ENCODE measurements at places on chromosomes 2 and 18. TPM values are rescaled to one million over a fixed set of nuclear protein-coding genes. Genes with fewer than 3 reads are reported as not detected.

GRCh38 chr18:36503477-36503876 lies 206.0 kb downstream of the FHOD3 start:
- H3K27ac ChIP-seq = no peak overlapping the region
- no peaks in the 10 kb centered on the region for H3K4me1 ChIP-seq
- no peak for DNase-seq
- H3K36me3 ChIP-seq = no peaks in the 10 kb centered on the region
- H3K4me3 ChIP-seq = no peak overlapping the region
- no peaks in the 10 kb centered on the region for H3K27me3 ChIP-seq

- H3K27ac ChIP-seq = no peak overlapping the region
- no peak for DNase-seq
- H3K4me3 ChIP-seq = no peak overlapping the region
- H3K36me3 ChIP-seq = no peaks in the 10 kb centered on the region
- H3K27me3 ChIP-seq = no peaks in the 10 kb centered on the region
These were observed 8.6 kb downstream of the VRK2 start for GRCh38 chr2:58055033-58055786.

Gene PMAIP1
- total RNA-seq = 8.8 TPM

Gene NT5DC4
- total RNA-seq = not detected

- no peaks in the 10 kb centered on the region for H3K4me1 ChIP-seq
- no peak overlapping the region for H3K27ac ChIP-seq
- no peaks in the 10 kb centered on the region for H3K36me3 ChIP-seq
- DNase-seq = no peak
- H3K4me3 ChIP-seq = no peak overlapping the region
These were observed 31.7 kb upstream of the COBLL1 start for GRCh38 chr2:164873210-164873908.

GRCh38 chr18:31250902-31251301 lies 67.1 kb upstream of the DSG1 start:
- no peaks in the 10 kb centered on the region for H3K36me3 ChIP-seq
- DNase-seq = no peak
- no peaks in the 10 kb centered on the region for H3K4me1 ChIP-seq
- no peaks in the 10 kb centered on the region for H3K27me3 ChIP-seq
- H3K4me3 ChIP-seq = no peak overlapping the region

- no peak overlapping the region for H3K4me3 ChIP-seq
- no peak for DNase-seq
- H3K27me3 ChIP-seq = no peaks in the 10 kb centered on the region
- H3K4me1 ChIP-seq = no peaks in the 10 kb centered on the region
- H3K27ac ChIP-seq = no peak overlapping the region
These were observed 89.3 kb downstream of the PDE11A start for GRCh38 chr2:177983183-177983788.

DNA sequence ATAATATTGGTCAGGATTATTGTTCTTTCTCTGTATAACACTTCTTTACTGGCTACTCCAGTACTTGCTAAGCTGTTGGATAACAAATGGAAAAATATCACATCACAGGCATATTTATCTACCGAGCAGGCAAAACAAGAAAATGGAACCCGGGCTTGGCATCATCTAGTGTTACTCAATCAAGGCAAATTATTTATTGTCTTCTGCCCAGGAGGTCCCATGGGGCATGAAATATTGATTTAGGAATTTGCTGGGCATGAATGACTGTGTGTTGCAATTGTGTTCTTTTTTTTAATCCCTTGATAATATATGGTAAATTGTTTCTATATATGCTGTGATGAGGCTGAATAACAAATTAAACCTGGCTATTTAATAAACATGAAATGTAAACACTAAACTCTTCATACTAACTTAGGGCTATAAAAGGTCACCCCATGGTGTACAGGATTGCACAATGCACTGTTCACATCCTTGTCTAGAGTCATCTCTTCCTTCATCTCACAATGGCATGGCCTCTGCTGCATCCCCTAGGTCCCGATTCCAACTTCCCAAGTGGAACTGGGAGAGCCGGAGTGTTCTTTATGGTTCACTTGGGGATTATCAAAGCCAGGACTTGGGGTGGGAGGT lies 2.2 kb upstream of the PARD3B start:
- no peak overlapping the region for H3K27ac ChIP-seq
- H3K36me3 ChIP-seq = no peaks in the 10 kb centered on the region
- H3K4me3 ChIP-seq = no peak overlapping the region

Gene C2orf81
- 7.5 TPM for total RNA-seq

DNA sequence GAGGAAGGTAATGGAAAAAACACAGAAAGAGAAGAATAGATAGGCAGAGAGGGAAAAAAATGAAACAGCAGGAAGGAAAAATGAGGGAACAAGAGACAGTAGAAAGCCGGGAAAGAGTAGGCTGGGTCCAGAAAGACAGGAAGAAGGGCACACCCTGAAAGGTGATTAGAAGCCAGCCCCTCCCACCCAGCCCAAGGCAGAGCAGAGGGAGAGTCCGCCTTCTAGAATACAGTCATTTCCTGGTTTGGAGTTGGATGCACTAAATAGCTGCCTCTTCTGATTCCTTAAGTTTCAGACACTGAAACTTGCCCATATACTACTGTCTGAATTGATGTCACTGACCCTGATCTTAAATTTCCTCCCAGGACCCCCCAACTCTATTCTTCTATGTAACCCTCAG lies 17.9 kb upstream of the DSG3 start:
- no peaks in the 10 kb centered on the region for H3K4me1 ChIP-seq
- H3K27ac ChIP-seq = no peak overlapping the region
- H3K36me3 ChIP-seq = no peaks in the 10 kb centered on the region
- no peak for DNase-seq
- no peak overlapping the region for H3K4me3 ChIP-seq

- DNase-seq = no peak
- no peak overlapping the region for H3K4me3 ChIP-seq
- H3K36me3 ChIP-seq = no peaks in the 10 kb centered on the region
- H3K27ac ChIP-seq = no peak overlapping the region
These were observed 1386.4 kb upstream of the ZEB2 start for GRCh38 chr2:145906354-145906753.

Gene COL4A3
- 0.03 TPM for total RNA-seq

DNA sequence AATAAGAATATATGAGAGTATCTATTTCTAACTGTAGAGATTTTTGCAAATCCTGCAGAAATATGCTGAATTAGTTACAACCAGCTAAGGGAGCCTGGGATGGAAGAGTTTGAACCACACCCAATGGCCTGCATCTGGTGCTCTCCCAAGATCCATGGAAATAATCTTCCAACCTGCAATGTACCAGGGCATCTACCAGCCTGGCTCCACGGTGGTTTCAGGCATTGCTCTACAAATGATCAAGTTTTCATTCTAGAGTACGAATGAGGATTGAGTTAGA lies 61.4 kb upstream of the IL1R1 start:
- no peaks in the 10 kb centered on the region for H3K27me3 ChIP-seq
- peaks cover 29% of the 10 kb centered on the region for H3K4me1 ChIP-seq
- no peaks in the 10 kb centered on the region for H3K36me3 ChIP-seq
- H3K4me3 ChIP-seq = no peak overlapping the region
- no peak overlapping the region for H3K27ac ChIP-seq

GRCh38 chr2:19554520-19554919 lies 196.1 kb upstream of the OSR1 start:
- no peak for DNase-seq
- H3K27ac ChIP-seq = no peak overlapping the region
- H3K27me3 ChIP-seq = no peaks in the 10 kb centered on the region
- H3K4me1 ChIP-seq = no peaks in the 10 kb centered on the region
- no peaks in the 10 kb centered on the region for H3K36me3 ChIP-seq

GRCh38 chr18:8400193-8400752 lies 209.0 kb upstream of the RAB12 start:
- no peaks in the 10 kb centered on the region for H3K36me3 ChIP-seq
- no peaks in the 10 kb centered on the region for H3K27me3 ChIP-seq
- H3K4me3 ChIP-seq = no peak overlapping the region
- no peaks in the 10 kb centered on the region for H3K4me1 ChIP-seq
- DNase-seq = no peak
- no peak overlapping the region for H3K27ac ChIP-seq

Gene ERFE
- not detected for total RNA-seq

- no peaks in the 10 kb centered on the region for H3K4me1 ChIP-seq
- DNase-seq = no peak
- H3K36me3 ChIP-seq = no peaks in the 10 kb centered on the region
These were observed 281.8 kb upstream of the ZEB2 start for GRCh38 chr2:144801766-144802165.

DNA sequence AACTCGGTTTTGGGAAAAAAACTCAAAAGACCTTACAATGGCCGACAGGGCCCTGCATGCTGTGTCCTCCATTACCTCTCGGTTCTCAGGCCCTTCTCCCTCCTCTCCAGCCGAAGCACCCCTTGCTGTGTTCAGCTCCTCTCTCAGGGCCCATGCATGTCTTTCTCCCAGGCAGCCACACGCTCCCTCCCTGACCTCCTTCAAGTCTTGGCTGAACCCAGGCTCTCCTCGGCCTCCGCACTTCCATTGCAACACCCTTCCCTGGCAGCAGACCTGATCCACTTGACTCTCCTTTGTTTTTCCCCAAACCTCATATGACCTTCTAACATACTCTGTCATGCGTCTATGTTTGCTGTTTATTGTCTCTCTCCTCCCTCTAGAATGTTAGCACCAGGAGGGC lies 114.0 kb downstream of the CYP26B1 start:
- no peaks in the 10 kb centered on the region for H3K36me3 ChIP-seq
- H3K4me3 ChIP-seq = no peak overlapping the region
- H3K4me1 ChIP-seq = no peaks in the 10 kb centered on the region

DNA sequence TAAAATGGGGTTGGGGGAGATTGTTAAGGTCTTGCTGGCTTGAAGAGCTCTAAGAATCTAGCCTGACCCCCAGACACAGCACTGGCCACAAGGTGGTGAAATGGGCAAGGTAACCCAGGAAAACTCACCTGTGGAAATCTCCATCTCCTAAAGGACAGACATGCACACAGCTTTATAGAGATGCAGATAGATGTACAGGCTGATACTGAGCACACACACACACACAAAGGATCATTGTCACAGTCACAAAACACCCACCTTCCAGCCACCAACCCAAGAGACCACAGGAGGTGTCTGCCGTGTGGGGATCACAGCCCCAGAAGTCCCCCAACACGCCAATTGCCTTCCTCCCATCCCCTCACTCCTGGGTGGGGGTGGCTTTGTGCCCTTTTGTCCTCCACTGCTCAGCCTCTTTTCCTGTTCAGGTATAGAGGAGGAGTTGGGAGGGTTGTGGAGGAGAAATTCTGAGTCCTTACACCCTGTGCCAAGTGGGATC lies 3.2 kb upstream of the CYP26B1 start:
- no peak overlapping the region for H3K27ac ChIP-seq
- H3K27me3 ChIP-seq = peaks cover 29% of the 10 kb centered on the region
- H3K4me1 ChIP-seq = peaks cover 30% of the 10 kb centered on the region
- H3K36me3 ChIP-seq = no peaks in the 10 kb centered on the region

Gene TMEM169
- 5.1 TPM for total RNA-seq

- no peak for DNase-seq
- no peaks in the 10 kb centered on the region for H3K36me3 ChIP-seq
- no peak overlapping the region for H3K4me3 ChIP-seq
- H3K27me3 ChIP-seq = no peaks in the 10 kb centered on the region
- no peak overlapping the region for H3K27ac ChIP-seq
These were observed 86.8 kb upstream of the HAAO start for GRCh38 chr2:42879121-42879705.

All from CD4-positive, alpha-beta memory T cell (primary cell).